Stimulated activated CD8-positive, alpha-beta memory T cell treated with anti-CD3 and anti-CD28 coated beads, Interleukin-7, amount 100 ng/mL, for 24 hours (primary cell): ENCODE measurements at places on chromosomes 4 and X.

- DNase-seq, result no peak
Measured at GRCh38 chrX:120752431-120753082, 122.7 kb upstream of the C1GALT1C1 start.

DNA sequence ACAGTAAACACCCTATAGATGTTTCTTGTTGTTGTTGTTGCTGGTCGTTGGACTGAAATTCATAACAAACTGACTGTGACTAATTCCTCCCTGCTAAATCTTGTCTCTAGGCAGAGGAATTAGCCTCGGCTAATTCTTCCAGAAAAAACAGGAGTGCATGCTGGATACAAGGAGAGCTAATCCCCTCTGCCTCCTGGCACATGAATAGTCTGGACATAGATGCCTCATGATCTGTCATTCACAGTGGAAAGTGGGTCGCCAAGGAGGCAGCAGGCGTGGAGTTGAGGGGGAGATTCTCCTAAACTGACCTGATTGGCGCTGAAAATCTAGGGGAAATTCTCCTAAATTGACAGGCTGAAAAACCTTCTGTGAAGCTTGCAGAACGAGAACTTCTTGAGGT, 220.1 kb downstream of the DCTD start:
- DNase-seq, result no peak

GRCh38 chrX:49754233-49754857, 58.6 kb upstream of the PAGE1 start:
- peak; percentile 7 for DNase-seq

DNA sequence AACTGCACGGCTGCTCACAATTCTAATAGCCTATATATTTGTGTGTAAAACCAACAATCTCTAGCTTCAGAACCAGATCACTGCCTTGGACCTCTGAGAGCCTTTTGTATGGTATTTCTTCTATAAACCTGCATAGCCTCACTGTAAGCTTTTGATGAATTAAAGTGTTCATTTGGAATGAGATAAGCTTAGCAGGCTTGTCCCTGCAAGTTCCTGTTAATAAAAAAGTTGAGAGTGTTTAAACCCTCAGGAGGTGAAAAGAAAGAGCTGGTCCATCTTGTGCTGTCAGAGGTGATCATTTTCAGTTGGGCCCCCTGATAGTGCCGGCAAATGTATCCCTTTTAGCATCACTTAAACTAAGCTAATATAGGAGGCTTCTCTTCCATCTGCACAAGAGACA, 191.8 kb downstream of the GPC3 start:
- no peak for DNase-seq

DNA sequence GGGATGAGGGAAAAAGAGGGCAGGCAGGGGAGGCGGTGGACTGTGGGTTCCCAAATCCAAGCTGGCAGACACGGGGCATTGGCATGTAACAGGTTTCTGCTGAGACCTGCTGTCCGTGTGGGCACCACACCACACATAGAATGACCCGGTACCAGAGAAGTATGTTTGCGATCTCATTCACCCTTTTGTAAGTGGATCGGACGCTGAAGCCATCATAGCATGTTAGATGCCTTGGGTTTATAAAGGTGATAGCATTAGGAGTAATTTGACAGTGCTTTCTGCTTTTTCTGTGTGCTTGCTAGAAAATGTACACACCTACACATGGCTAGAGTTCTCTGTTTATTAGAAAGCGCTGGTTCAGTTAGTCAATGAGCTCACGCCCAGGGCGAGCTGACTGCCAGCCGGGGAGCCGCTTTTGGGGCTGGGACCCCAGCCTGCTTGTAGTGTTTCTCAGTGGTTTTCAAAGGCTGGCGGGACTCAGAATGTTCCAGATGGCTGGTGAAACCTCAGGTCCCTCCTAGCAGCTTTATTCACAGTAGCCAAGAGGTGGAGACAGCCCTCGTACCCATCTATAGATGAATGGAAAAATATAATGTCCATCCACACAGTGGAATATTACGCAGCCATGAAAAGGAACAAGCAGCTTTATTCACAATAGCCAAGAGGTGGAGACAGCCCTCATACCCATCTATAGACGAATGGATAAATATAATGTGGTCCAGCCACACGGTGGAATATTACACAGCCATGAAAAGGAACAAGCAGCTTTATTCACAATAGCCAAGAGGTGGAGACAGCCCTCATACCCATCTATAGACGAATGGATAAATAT, 579 bp downstream of the IL3RA start:
- DNase-seq, result no peak

- no peak for DNase-seq
Measured at GRCh38 chr4:99324979-99325378, 3.8 kb upstream of the ADH1B start.

GRCh38 chr4:37964734-37965457, 4.7 kb downstream of the PTTG2 start:
- no peak for DNase-seq

GRCh38 chrX:106802388-106803275, at the start of gene TBC1D8B:
Gene TBC1D8B, plus strand, starts transcription at chrX:106802673. Its CDS starts 181 bp downstream, at chrX:106802854.
- no peak for DNase-seq

DNA sequence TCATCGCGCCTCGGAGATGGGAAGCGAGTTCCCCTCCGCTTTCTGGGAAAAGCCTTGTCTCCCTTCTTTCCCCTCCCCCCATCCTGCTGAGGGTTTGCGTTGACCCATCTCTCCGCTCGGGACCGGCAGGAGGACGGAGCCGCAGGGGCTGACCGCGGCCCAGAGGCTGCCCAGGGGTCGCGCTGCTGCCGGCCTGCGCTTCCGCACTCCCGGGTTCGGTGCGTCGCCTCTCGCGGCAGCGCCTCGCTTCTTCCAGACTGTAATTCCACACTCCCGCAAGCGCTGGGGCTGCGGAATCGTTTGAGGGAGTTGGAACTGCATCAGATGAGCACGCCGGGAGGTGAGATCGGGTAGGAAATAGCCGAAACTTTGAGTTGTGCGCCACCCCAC, 88.3 kb downstream of the BCOR start:
- DNase-seq, result no peak

- no peak for DNase-seq
Measured at GRCh38 chr4:151408380-151408629, 671 bp upstream of the FHIP1A start.

- no peak for DNase-seq
Measured at GRCh38 chr4:3701736-3702560, 64.2 kb upstream of the ADRA2C start.

DNA sequence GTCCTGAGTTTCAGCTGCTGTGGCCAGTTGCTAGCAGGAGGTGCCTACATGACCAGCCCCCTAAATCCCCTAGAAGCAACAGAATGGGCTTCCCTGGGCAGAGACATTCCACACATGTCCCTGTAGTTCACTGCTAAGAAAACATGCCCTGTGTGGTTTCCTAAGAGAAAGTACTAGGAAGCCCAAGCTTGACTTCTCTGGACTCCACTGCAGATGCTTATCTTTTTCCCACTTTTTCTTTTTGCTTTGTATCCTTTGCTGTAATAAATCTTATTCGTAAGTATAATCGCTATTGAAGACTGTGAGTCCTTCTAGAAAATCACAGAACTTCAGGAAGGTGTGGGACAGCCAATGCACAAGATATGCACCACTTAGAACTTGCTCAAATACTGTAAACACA, 15.6 kb downstream of the RPGR start:
- DNase-seq, result no peak

DNA sequence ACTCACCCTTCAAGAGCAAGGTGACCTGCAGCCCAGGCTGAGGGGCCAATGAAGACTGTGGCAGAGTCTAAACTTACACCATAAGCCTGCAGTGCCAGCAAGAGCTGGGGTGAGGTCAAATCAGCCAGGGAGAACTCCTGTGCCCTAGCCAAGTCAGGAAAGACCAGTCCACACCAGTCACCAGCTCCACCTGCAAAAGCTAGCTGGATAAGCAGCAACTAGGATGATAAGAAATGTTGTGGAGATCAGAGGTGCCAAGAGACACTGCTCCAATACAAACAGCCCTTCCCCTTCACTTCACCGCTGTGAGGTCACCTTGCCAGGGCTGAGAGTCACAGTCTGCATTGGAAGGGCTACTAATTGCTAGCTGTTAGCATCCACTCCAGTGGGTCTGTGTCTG, 31.3 kb downstream of the NIPAL1 start:
- DNase-seq, result no peak

DNA sequence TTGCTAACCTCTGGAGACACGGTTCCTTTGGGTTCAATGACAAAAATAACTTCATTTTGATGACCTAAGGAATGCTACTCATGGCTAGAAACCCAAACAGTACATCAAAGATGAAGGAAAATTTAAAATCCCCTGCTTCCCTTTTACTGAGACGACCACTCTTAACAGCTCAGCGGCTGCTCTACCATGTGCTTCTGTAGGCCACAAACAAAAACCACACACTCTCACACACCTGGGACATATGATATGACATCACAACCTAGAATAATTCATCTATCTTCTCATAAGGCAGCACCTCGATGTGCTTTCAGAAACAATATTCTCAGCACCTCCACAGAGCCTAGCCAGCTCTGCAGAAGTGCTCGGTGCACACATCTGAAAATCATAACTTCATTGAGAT, 34.7 kb downstream of the ABLIM2 start:
- DNase-seq, result no peak

- no peak for DNase-seq
Measured at GRCh38 chrX:37485429-37485828, 86.0 kb upstream of the LANCL3 start.

DNA sequence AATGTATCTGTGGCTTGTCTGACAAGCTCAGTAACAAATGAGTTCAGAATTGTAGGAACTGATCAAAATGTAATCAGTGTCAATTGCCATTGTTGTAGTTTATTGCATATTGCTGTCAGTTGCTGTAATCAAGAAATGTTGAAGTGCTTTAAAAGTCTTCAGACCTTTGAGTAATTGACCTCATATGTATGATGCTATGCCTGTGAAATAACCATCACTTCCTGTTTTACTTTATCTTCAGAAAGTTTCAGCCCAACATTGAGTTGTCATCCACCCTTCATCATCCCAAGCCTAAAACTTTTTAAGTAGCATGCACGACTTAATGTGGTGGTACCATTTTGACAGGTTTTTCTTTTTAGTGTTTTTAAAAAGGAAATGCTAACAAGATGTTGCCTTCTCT, 212.4 kb downstream of the ARHGAP10 start:
- DNase-seq, result no peak

GRCh38 chr4:109752525-109752924, 22.7 kb upstream of the PLA2G12A start:
- DNase-seq, result no peak

GRCh38 chrX:109629310-109629709, 4.3 kb upstream of the KCNE5 start:
- no peak for DNase-seq

DNA sequence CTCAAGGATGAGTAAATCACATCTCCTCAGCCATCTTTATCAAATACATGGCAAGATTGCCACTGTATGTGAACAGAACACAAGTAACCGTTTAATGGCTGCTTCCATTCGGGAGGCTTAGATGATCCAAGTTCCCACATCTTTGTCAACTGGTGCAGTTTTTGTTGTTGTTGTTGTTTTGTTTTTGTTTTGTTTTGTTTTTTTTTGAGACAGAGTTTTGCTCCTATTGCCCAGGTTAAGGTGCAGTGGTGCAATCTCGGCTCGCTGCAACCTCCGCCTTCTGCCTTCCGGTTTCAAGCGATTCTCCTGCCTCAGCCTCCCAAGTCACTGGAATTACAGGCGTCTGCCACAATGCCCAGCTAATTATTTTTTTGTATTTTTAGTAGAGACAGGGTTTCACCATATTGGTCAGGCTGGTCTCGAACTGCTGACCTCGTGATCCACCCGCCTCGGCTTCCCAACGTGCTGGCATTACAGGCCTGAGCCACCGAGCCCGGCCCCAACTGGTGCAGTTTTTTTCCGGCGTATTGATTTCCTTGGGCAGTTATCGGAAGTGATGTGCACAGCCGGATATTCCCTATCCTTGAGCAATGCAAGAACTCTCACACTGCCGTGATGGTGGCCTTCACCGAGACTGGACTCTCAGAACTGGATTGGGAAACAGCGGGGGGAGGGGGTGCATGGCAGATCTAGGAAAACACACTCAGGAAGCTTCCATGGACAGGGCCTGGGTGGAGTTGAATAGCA, 29.2 kb upstream of the TRIM2 start:
- no peak for DNase-seq

DNA sequence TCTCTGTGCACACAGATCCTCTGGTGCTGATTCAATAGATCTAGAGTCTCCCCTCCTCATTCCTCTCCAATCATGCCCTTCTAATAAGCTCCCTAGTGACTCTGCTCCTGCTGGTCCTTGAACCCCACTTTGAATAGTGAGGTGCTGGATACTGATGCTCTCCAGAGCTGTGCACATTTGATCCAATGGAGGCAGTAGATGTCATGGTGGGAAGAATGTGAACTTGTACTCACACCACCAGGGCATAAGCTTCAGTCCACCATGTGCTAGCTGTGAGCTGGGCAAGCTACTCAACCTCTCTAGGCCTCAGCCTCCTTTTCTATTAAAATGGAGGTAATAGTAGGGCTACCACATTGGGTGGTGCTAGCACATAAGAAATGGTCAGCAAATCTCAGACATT, 241.1 kb downstream of the SPATA18 start:
- DNase-seq, result no peak

DNA sequence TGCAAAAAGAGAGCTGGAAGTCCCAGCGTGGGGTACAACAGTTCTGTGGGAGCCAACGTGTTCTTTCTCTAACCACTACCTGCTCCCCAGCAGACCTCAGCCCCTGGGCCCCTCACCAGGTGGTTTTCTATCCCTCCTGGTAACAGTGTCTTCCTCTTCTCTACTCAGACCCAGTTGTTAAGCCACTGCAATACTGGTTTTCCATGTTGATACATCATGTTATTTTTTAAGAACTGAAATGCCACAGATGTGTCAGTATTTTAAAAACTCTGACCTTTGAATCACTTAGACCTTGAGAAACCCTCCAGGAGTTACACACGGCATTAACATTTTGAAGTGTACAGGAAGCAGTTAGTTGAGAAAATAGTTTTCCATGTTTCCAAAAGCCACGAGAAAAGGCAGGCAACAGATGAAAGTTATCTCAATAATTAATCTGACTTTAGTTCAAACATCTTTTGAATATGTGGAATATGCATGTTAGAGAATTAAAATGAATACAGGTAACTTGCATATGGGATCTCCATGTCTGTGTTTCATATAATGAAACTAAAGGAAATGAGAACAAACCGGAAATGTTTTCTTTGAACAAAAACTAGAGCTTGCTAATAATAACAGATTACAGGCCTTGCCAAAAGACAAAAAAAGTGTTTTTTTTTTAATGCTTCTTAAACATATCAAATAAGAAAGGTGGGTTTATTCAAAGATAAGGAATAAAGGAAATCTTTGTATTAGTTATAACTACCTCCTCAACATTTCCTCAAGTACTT, 108.8 kb downstream of the ZNF827 start:
- no peak for DNase-seq

DNA sequence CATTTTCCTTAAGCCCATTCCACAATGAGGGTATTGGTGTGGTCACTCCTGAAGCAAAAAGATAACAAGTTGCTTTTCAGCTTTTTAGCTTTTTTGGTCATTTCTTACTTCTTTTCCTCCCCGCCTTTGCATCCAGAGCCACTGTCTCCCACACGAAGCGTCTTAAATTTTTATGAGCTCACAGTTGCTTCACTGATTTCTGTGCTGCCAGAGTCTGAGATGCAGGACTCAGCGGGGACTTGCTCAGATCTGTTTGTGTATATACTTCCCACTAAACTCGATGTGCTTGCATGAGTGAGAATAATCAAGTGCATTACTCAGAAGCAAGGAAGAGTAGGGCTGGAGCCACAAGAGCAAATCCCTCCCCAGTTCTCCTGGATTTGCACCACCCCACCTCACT, 80.2 kb upstream of the FHL1 start:
- DNase-seq, result no peak
